ENCODE measurements at places on chromosomes 7 and 10. TPM values are rescaled to one million over a fixed set of nuclear protein-coding genes. Genes with fewer than 3 reads are reported as not detected.
A peak's percentile ranks its signal among the peaks of the same experiment; 100 is the strongest.

DNA sequence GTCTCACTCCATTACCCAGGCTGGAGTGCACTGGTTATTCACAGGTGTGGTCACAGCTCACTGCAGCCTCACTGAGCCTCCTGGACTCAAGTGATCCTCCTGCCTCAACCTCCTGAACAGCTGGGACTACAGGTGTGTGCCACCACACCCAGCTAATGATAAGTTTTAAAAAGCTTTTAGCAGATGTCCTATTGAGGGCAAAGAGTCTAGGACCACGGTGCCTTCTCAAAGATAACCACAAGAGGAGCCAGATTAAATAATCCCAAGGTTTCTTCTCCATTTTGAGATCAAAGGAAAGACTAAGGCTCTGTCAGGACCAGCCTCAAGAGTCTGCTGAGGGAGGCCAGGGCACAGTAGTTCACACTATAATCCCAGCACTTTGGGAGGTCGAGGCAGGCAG, 4.7 kb downstream of the ATP5MF start:
- no peak for DNase-seq

DNA sequence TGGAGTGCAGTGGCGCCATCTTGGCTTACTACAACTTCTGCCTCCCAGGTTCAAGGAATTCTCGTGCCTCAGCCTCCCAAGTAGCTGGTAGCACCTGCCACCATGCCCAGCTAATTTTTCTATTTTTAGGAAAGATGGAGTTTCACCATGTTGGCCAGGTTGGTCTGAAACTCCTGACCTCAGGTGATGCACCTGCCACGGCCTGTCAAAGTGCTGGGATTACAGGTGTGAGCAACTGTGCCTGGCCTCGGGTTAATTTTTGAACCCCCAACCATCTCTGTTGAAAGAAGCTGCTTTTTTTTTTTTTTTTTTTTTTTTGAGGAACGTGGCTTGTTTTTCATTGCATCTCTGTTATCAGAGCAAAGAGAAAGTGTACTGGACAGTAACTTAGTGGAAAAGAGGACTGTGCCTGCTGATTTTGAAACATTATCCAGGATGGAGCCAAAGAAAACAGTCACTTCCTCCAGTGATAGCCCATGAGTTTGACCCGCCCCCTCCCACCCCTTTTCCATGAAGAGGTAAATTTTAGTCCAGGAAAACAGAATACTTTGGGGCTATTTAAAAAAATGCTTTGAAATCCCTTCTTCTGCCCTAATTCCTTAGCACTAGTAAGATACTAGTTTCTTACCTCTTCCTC, 38.3 kb downstream of the WBP1L start:
- no peak for DNase-seq

Gene SGCE
- total RNA-seq: 10.8 TPM

DNA sequence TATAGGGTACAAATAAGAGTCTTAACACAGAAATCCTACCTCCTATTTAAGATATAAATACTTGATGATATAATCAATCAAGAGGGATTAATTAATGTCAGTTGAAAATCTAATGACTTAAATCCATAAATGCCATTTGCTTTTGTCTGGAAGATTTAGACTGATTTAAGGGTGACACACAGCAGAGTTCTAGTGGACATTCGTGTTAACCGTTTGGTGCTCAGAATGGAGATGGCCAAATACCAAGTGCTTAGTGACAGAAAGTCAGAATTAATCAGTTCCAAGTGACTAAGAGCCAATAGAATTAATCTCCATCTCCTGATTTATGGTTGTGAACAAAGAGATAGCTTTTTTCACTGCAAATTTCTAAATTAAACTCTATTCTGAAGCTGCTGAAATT, 36.2 kb downstream of the NAMPT start:
- no peak for DNase-seq

DNA sequence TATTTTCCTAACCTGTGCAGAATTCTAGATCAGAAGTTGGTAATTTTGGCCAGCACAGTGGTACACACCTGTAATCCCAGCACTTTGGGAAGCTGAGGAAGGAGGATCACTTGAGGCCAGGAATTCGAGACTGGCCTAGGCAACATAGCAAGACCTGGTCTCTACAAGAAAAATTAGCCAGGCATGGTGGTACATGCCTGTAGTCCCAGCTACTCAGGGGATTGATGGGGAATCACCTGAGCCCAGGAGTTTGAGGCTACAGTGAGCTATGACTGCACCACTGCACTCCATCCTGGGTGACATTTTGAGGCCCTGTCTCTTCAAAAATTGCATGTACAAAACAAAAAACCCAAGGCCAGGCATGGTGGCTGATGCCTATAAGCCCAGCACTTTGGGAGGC, 8.6 kb downstream of the PGAM1 start:
- no peak for DNase-seq

DNA sequence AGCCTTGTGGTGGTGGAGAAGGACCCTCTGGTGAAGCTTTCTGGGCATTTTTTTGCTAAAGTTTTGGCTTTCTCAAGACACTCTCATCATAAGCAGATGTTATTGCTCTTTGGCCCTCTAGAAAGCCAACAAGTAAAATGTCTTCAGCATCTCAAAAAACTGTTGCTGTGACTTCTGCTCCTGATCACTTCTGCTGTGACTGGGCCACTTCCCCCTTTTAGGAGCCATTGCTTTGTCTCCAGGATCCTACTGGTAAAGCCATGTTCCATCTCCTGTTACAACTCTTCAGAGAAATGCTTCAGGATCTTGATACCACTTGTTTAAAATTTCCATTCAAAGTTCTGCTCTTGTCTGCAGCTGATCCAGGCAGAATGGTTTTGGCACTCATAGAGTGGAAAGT, 10.9 kb downstream of the PARP12 start:
- DNase-seq: no peak

Gene RADIL
- total RNA-seq: 0.54 TPM

GRCh38 chr7:90766814-90767564, 170.9 kb downstream of the CDK14 start:
- DNase-seq: peak; percentile 64

Gene GPRIN2
- total RNA-seq: 34.4 TPM

- DNase-seq: no peak
Measured at GRCh38 chr10:51804866-51805265, 105.5 kb upstream of the CSTF2T start.

Gene VSTM2A
- total RNA-seq: 4.2 TPM

- no peak for DNase-seq
Measured at GRCh38 chr7:37070471-37070870, 346.2 kb upstream of the AOAH start.

Gene GIMAP5
- 5.2 TPM for total RNA-seq

GRCh38 chr10:43071865-43072650, 4.8 kb upstream of the RET start:
- DNase-seq: no peak

DNA sequence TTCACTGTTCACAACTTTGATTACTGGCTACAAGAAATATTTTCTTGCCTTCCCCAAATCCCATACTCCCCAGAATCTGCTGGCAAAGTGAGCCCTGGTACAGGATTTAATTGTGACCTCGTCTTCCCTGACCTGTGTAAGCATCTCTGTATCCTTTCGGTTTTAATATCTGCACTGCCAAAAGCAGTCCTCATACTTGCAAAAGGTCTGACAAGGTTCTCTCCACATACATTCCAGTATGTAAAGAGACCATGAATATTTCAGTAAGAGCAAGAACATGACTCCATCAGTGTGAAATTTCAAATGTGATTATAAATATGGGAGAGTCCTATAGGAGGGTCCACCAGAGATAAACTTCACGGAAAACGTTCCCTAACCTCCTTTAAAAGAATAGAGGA, 134.0 kb upstream of the TCF7L2 start:
- no peak for DNase-seq

DNA sequence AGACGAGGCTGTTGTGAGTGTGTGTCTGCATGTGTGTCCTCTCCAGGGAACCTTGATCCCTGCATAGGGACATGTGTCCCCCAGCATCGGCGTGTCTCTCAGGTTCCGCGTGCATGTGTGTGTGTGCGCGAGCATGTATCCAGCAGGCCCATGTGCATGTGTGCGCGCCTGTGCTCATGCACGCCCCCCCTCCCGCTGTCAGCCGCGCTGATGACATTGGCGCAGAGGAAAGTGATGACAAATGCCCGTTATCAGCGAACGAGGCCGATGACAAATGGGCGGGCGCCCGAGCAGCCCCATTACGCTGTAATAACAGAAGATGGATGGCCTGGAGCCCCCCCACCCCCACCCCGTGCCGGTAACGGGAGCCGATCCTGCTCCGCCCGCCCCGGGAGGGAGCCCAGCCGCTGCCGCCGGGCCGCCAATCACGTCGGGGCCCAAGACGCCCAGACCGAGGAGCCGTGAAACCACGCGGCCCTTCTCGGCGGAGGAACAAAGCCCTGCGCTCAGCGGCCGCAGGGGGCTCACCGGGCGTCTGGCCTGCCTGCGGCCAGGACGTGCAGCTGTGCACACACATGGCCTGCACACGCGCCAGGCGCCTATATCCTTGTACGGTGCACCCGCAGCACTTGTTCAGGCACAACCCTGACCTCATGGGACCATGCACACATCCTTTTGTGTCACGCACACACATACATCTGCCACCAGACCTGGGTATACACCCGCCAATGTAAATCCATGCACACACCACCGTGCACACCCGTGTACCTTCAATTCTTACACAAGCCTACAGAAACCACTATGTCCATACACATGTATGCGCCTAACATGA, 21.5 kb downstream of the POLL start:
- no peak for DNase-seq

- DNase-seq: no peak
Measured at GRCh38 chr7:133300811-133301210, 47.9 kb downstream of the EXOC4 start.

Gene ELMO1
- 4.2 TPM for total RNA-seq

DNA sequence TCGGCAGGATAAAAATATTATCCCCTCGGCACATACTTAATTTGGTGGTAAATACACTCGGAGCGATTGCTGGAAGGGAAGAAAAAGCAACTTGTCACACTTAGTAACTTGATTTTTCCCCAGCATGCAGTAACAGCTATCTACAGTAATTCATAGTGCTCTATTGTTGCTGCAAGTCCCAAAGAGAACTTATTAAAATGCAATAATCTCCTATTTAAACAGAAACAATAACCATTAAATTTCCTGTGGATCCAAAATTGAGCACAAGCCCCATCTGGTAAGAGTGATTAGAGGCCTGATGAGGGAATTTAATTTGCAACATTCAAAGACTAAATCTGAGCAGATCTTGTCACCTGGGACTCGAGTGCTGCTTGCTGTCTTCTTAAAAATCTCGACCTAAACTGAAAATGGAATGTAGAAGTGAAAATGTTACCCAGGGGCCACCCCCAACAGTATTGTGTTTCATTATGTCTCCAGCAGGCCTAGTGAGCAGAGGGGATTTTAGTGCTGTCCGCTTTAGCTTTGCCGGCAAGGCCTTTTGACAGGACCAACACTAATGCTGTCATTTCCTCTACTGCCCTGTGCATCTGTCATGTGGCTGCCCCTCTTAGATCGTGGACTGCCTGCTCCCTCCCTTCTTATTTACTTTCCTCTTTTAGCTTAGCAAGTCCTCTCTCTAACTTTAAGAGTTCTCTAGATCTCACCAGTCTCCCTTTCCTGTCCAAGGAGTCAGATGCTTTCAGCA, 639.7 kb downstream of the AUTS2 start:
- no peak for DNase-seq

DNA sequence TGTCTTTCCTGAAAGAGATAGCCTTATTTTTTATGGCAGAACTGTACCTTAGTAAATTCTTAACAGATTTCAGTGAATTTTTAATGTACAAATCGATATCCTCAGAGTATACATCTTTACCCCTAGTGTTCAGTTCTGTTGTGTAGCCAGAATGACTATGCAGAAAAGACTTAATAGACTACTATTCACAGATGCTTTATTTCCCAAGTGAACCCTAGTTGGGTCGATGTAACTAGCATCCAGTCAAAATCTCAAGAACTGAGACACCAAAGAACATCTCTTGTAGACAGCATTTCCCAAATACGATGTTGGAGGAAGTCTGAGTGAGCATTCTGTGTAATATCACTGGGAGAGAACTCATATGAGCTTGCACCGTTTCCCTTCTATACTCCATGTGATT, 1.5 kb downstream of the AKR1C3 start:
- no peak for DNase-seq

GRCh38 chr7:157493017-157493416, 156.2 kb downstream of the DNAJB6 start:
- DNase-seq: no peak

DNA sequence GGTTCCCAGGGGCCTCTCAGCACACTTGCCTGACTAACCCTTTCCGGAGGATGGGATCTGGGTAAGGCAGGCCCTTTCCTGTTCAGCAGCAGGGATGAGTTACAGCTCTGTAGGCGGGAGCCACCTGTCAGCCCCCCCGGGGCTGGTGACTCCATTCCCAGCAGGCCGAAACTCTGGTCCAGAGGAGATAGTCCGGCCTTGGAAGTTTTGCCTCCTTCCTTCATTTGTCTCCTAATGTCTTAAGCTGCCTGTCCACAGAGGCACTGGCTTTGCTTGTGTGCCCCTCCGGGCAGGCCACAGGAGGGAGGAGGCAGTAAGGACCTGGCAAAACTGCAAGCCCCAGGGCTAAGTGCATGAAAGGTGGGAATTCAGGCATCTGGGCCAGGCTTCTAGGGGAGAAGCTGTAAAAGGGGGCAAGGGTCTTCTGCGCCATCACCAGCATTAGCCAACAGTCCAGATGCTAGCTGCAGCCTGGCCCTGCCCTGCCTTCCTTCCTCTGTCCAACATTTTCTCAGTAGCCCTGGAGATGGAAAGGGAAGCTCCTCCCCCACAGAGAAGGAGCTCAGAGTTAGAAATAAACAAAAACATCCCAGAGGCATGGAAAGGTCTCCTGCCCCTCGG, 1.2 kb downstream of the ADIRF start:
- no peak for DNase-seq

Gene NPFFR1
- total RNA-seq: 0.08 TPM

Gene SEMA3E
- 2.3 TPM for total RNA-seq

DNA sequence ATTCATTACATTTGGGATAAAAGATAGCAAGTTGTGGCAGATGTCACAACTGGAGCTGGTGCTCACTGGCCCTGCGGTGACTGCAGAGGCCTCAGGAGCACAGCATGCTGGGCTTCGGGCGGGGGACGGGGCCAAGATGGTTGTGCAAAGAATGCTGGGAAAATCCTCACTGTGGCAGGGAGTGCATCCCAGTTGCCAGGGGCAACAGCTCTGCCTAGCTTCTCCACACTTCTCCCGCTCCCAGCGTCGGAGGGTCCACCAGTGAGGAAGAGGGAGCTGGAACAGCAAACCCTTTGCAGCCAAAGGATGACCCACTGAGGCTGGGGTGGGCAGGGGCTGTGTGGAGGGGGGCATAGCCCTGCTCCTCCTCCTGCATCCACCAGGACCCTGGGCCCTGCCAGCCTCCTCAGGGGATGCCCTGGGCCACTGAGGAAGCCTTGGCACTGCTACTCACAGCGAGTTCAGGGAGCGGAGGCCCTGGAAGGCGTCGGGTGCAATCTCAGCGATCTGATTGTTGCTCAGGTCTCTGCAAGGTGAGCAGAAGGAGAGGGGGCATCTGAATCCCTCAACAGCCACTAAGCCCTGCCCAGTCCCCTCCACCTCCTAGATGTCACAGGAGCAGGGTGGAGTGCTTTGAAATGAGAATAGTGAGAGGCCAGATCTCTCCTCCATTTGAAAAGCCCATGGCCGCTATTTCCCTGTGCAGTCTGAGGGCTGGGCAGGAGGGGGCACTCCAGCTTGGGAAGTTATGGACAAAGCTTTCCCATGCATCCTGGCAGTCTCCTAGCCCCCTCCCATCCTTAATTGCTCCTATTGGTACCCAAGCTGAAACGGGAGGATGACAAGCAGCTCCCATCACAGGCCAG, 126.5 kb downstream of the SLIT1 start:
- DNase-seq: no peak
